Cardiac septum (tissue), 1 donor: ENCODE measurements at places on chromosomes 4 and X.
A peak's percentile ranks its signal among the peaks of the same experiment; 100 is the strongest.

- no peak for DNase-seq
Measured at GRCh38 chr4:288891-289290, 16.4 kb downstream of the ZNF732 start.

GRCh38 chr4:40848940-40849339 is 99.2 kb downstream of the NSUN7 start:
- no peak for DNase-seq

DNA sequence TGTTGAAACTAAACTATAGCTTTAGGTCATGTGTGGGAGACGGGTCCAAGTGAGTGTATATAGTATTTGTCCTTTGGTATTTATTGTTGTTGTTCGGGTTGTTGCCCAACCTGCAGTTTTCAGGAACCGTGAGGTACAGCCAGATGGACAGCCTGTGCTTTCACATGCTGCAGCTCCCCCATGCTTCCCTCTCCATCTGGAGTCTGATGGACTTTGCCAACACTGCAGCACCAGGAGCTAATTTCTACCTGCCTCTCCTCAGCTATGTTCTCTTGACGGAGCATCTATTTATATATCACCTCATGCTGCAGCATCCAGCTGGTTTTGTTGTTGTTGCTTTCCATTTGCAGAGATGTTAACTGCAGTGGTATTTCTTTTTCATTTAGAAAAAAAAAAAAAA is 80.1 kb downstream of the TLL1 start:
- no peak for DNase-seq

DNA sequence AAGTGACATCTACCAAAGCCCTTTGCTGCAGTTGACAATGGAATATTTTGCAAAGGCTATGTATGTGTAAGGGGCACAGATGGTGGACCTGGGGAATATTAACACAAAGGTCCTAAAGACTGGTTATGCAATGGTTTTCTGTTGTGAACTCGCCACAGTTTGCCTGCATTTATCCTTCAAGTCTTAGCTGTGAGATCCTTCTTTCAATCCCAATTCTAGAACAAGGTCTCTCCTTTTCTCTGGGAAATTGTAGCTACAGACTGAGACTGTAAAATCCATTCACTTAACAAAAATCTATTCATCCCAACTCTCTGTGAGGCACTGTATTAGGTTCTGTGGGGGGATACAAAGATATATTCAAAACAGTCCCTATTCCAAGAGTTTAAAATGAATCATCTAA is 250.4 kb downstream of the GPM6A start:
- DNase-seq = no peak

DNA sequence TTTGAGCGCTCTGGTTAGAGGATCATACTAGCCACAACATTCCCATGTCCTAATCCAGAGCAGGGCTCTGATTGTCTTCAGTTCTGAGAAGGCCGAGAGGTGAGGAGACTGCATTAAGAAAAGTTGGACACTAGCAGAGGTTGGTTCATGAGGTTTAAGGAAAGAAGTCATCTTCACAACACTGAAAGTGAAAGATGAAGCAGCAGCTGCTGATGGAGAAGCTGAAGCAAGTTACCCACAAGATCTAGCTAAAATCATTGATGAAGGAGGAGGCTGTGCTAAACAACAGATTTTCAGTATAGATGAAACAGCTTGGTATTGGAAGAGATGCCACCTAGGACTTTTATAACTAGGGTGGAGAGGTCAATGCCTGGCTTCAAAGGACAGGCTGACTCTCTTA is 36.8 kb downstream of the RAP1GDS1 start:
- no peak for DNase-seq

DNA sequence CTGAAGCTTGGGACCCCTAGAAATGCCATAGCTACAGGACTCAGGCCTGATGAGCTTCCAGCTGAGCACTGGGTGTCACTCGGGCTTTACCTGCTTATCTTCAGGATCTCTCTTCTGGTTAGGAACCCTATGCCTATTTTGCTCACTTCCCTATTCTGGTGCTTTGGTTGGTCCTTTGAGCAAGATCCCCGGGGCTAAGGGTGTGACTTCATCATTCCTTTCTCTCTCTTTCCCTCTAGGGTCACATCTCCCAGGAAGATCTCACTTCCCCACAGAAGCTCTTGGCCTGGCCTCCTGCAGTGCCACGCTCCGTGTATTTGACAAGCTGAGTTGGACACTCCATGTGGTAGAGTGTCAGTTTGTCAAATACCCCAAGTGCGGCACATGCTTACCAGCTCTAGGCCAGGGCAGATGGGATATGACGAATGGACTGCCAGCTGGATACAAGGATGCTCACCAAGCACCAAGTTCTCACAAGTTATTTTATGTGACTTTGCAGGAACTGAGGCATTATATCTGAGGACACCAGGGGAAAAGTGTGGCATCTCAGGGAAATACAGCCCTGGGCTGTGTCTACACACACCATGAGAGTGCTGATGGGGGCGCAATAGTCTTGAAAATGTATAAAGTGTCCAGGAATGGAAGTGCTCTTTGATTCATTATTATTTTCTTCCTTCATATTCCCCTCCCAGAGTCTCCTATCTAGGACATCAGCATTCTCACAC is 21.1 kb downstream of the VSIG4 start:
- no peak for DNase-seq

GRCh38 chrX:130079824-130080406 is 30.4 kb downstream of the ELF4 start:
- DNase-seq = no peak

GRCh38 chr4:7967501-7968261 is 28.0 kb upstream of the AFAP1 start:
- no peak for DNase-seq

DNA sequence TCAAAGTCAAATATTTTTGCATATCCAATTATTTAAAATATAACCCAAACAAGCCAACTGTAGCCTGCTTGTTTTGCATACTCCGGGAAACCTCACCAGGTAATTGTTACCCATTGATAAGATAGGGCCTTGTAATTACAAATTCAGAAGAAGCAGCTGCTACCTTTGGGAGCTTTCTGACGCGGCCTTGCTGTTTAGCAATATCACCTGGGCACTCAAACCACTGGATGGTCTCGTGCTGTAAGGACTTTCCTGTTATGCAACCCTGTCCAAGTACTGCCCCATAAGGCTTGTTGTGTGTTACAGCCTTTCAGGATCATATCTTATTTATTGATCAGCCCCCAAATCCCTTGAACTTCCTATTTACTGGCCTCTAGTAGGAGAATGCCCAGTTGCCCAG is 52.1 kb downstream of the HS3ST1 start:
- no peak for DNase-seq

GRCh38 chrX:41350150-41350975 is 16.4 kb downstream of the DDX3X start:
- DNase-seq = no peak

DNA sequence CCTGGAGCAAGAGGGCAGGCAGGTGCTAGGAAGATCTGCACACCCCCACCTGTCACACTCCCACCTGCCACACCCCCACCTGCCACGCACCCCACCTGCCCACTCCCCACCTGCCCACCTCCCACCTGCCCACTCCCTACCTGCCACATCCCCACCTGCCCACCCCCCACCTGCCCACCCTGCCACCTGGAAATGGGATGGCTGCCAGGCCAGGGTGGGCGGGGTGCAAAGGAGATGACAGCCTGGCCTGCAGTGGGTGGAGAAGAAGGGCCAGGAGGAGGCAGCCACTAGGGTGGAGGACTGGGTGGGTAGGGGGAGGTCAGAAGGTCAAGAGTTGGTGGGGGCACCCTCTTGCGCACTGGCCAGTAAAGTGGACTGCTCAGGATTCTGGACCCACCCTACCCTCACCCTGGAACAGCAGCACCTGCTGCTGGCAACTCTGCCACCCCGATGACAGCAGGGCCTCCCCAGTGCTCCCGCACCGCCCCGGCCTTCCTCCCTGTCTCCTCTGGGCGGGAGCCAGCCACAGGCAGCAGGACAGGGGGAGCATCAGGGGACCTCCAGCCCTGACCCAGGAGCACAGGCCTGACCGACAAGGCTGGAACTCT is 66.8 kb upstream of the NKX1-1 start:
- peak; percentile 54 for DNase-seq

GRCh38 chr4:153731239-153731638 is 28.6 kb downstream of the RNF175 start:
- no peak for DNase-seq

GRCh38 chrX:40579900-40580536 is 752 bp upstream of the ATP6AP2 start:
- DNase-seq = no peak

GRCh38 chr4:141376769-141377168 is 156.1 kb downstream of the ZNF330 start:
- no peak for DNase-seq
